Bronchus fibroblast of lung (primary cell): ENCODE measurements at places on chromosomes 1 and 21. TPM values are rescaled to one million over a fixed set of nuclear protein-coding genes. Genes with fewer than 3 reads are reported as not detected.

ADIPOR1 gene
- total RNA-seq = 61.1 and 65.1 TPM in 2 replicates

NBPF9 gene
- 11.0 and 12.8 TPM in 2 replicates for total RNA-seq

PROK1 gene
- not detected in 2 replicates for total RNA-seq

S100A16 gene
- 386 and 391 TPM in 2 replicates for total RNA-seq

SUSD4 gene
- under 0.01 and 1.2 TPM in 2 replicates for total RNA-seq

SELL gene
- not detected in 2 replicates for total RNA-seq

CELSR2 gene
- 1.5 TPM in 2 replicates for total RNA-seq

NUCKS1 gene
- 65.3 and 89.8 TPM in 2 replicates for total RNA-seq

ESPN gene
- total RNA-seq = under 0.01 TPM in 1 of 2 replicates, not detected in the other

GNG12 gene
- 72.4 and 85.6 TPM in 2 replicates for total RNA-seq

HES5 gene
- total RNA-seq = not detected in 2 replicates

DNAJC28 gene
- total RNA-seq = 0.59 and 1.5 TPM in 2 replicates

CDC20 gene
- 183 and 220 TPM in 2 replicates for total RNA-seq

SLC44A3 gene
- 0.17 and 0.30 TPM in 2 replicates for total RNA-seq

ARHGAP29 gene
- total RNA-seq = 24.2 and 29.1 TPM in 2 replicates

PARP1 gene
- total RNA-seq = 154 and 157 TPM in 2 replicates

DUSP23 gene
- 25.3 and 36.5 TPM in 2 replicates for total RNA-seq
